Uterus (tissue), 4 donors: ENCODE measurements at places on chromosomes 7 and 10. TPM values are rescaled to one million over a fixed set of nuclear protein-coding genes. Genes with fewer than 3 reads are reported as not detected.

TAS2R5 gene
- total RNA-seq = 5.3 TPM

ZYX gene
- 46.0 TPM for total RNA-seq

SORCS3 gene
- total RNA-seq = 2.4 TPM

UCN3 gene
- not detected for total RNA-seq

ADK gene
- total RNA-seq = 18.6 TPM

KAZALD1 gene
- not detected for total RNA-seq

HYAL4 gene
- not detected for total RNA-seq

GRM3 gene
- total RNA-seq = not detected

CNPY1 gene
- total RNA-seq = not detected

ABCC2 gene
- total RNA-seq = 0.29 TPM

ARHGEF35 gene
- total RNA-seq = 4.6 TPM

ZNF239 gene
- 14.4 TPM for total RNA-seq

HSPB1 gene
- total RNA-seq = 795 TPM

H2BK1 gene
- 4.4 TPM for total RNA-seq

AKR1C8 gene
- not detected for total RNA-seq

ZDHHC16 gene
- total RNA-seq = 6.7 TPM

PSTK gene
- total RNA-seq = 3.1 TPM

MACROH2A2 gene
- 35.0 TPM for total RNA-seq

ZNF398 gene
- total RNA-seq = 22.1 TPM

UPK3B gene
- not detected for total RNA-seq

NCF1 gene
- 21.0 TPM for total RNA-seq

LIPN gene
- total RNA-seq = not detected
